Activated CD4-positive, alpha-beta T cell treated with anti-CD3 and anti-CD28 coated beads for 36 hours (primary cell): ENCODE measurements at places on chromosomes 3 and 15. TPM values are rescaled to one million over a fixed set of nuclear protein-coding genes. Genes with fewer than 3 reads are reported as not detected.

- H3K4me3 ChIP-seq = no peak overlapping the region
- no peak overlapping the region for H3K27ac ChIP-seq
- no peak for DNase-seq
- H3K4me1 ChIP-seq = no peaks in the 10 kb centered on the region
- no peaks in the 10 kb centered on the region for H3K27me3 ChIP-seq
- no peaks in the 10 kb centered on the region for H3K36me3 ChIP-seq
These were observed 695.2 kb downstream of the TUSC7 start for GRCh38 chr3:117404730-117405129.

DNA sequence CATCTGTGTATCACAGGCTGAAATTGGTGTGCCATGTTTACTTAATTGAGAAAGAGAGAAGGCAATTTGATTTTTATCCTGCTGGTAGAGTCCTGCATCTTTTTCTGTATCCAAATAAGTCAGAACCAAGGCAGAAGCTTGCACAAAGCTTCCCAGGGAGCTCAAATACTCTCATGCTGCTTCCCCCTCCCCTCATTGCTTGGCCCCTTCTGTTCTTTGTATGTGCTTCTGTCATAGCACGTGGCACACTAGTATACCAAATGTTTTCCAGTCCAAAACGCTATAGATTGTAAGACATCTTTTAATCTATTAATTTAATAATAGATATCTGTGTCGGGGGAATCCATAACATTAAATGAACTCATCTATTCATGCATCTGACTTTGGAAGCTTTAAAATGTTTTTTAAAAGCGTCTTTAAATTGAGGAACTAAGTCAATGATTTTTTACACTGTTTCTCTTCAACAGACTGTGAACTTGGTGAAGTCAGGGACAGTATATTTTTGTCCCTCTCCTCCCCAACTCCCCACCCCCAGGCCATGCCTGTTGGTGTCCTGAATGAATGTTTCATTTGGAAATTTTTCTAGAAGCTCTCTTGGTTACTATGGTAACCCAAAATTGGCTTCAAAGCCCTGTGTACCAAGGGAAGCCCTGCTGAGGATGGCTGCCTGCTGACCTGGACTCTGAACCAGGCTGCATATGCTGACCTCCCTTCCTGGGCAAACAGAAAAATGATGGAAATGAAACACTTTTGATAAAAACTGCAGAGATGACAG, 26.2 kb upstream of the SLC35G2 start:
- H3K4me1 ChIP-seq = no peaks in the 10 kb centered on the region
- H3K27me3 ChIP-seq = peaks cover 7% of the 10 kb centered on the region
- no peak for DNase-seq
- no peak overlapping the region for H3K27ac ChIP-seq

- no peaks in the 10 kb centered on the region for H3K36me3 ChIP-seq
- H3K4me3 ChIP-seq = no peak overlapping the region
- DNase-seq = no peak
- H3K27me3 ChIP-seq = peaks cover 7% of the 10 kb centered on the region
- no peaks in the 10 kb centered on the region for H3K4me1 ChIP-seq
These were observed 648.7 kb upstream of the CCDC54 start for GRCh38 chr3:106728315-106729098.

DNA sequence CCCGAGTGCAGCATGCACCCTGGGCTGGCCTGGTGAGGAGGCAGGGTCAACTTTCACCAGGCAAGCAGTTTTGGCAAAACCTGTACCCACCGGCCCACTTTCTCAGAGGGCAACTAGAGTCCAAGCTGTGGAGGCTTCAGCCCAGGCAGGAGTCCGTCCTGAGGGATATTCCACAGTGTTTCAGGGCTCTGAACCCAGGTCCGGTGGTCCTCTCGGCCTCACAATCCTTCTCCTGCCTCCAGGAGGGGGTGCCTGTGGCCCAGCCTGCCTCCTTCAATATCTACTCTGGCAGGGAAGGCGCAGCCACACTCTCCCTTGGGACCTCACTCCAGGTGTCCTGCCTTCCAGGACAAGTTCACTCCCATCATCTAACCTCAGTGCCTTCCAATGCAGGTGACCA, 3.9 kb downstream of the PLA2G4E start:
- no peak overlapping the region for H3K4me3 ChIP-seq
- no peak overlapping the region for H3K27ac ChIP-seq
- no peaks in the 10 kb centered on the region for H3K36me3 ChIP-seq
- no peaks in the 10 kb centered on the region for H3K27me3 ChIP-seq
- DNase-seq = no peak
- no peaks in the 10 kb centered on the region for H3K4me1 ChIP-seq

GRCh38 chr3:187741403-187742350, 3.6 kb downstream of the BCL6 start:
- no peaks in the 10 kb centered on the region for H3K27me3 ChIP-seq
- H3K36me3 ChIP-seq = peaks cover 21% of the 10 kb centered on the region
- H3K27ac ChIP-seq = peak overlapping the region; percentile 99
- H3K4me3 ChIP-seq = peak overlapping the region; percentile 91
- H3K4me1 ChIP-seq = peaks cover 43% of the 10 kb centered on the region

DNA sequence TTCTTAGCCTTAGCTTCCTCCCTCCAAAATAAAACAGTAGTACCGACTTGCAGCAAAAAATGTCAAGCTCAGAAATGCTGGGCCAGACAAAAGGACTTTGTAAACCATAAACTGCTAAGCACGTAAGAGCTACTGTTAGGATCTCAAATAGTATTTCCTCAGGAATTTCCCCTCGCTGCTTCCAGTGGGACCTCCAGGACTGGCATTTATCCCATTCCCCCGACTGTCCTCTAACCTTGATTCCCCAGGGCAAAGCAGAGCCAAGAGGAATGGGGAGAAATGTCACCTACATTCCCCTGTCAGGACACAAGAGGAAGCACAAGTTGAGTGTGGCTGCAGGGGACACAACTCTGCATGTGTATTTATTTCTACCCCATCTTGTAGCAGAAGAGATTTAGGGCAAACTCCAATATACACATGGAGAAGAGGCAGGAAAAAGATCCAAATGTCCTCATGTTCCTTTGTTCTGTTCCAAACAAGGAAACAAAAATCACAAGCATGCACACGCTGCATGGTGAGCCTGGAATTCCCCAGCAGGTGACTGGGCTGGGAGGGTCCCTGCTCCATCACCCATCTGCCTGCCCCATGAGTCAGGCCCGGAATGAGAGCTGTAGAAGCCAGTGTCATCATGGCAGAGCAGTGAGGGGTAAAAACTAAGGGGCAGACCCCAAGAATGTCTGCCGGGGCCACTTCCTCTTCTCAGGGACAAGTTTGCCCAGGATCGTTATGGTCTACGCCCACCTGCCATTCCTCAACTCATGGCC, 4.2 kb downstream of the STOML1 start:
- H3K36me3 ChIP-seq = peaks cover 8% of the 10 kb centered on the region
- no peak overlapping the region for H3K4me3 ChIP-seq
- no peak for DNase-seq
- peaks cover 24% of the 10 kb centered on the region for H3K4me1 ChIP-seq

- peaks cover 9% of the 10 kb centered on the region for H3K4me1 ChIP-seq
- no peak for DNase-seq
- no peak overlapping the region for H3K27ac ChIP-seq
- peaks cover 60% of the 10 kb centered on the region for H3K27me3 ChIP-seq
- no peaks in the 10 kb centered on the region for H3K36me3 ChIP-seq
- H3K4me3 ChIP-seq = no peak overlapping the region
These were observed 660 bp downstream of the CCK start for GRCh38 chr3:42265059-42265991.

GRCh38 chr3:146800484-146800883, 195.3 kb upstream of the PLSCR5 start:
- no peak overlapping the region for H3K27ac ChIP-seq
- H3K36me3 ChIP-seq = no peaks in the 10 kb centered on the region
- H3K27me3 ChIP-seq = no peaks in the 10 kb centered on the region
- no peak overlapping the region for H3K4me3 ChIP-seq

GRCh38 chr3:69420781-69421520, 35.1 kb upstream of the FRMD4B start:
- no peak overlapping the region for H3K4me3 ChIP-seq
- H3K36me3 ChIP-seq = no peaks in the 10 kb centered on the region
- no peak for DNase-seq
- H3K27ac ChIP-seq = no peak overlapping the region

DNA sequence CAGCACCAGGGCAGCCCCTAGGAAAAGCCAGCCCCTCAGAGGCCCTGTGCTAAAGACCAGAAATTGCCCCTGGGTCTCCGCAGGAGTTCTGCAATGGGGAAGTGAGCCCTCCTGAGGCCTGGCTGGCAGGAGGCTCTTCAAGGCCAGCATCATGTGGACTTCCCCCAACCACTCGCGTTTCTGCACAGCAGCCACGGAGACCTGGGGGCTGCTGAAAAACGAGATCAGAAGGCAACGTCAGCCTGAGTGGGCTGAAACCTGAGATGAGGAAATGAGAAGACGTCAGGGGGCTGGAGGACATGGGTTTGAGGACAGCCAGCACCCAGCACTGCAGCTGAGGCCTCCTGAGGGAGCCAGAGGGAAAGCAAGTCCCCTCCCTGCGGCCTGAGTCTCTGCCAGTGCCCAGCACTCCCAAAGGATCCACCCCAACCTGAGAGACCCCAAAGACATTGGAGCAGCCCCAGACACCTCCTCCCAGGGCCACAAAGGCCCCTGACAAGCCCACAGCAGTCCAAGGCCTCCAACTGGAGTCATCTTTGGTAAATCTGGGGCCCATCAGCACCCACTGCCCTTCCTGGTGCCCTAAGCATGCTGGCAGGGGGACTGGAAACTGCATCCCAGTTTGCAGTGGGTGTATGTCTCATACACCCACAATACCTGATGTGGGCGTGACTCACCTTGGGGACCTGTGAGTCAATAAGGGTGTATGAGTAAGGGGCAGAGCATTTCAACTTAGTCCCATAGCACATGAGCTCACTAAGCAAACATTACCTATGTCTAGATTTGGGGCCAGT, 29.2 kb upstream of the CYP11A1 start:
- no peaks in the 10 kb centered on the region for H3K27me3 ChIP-seq
- H3K36me3 ChIP-seq = no peaks in the 10 kb centered on the region
- peak; percentile 83 for DNase-seq
- H3K4me3 ChIP-seq = peak overlapping the region; percentile 18
- peaks cover 92% of the 10 kb centered on the region for H3K4me1 ChIP-seq
- peak overlapping the region; percentile 98 for H3K27ac ChIP-seq

DNA sequence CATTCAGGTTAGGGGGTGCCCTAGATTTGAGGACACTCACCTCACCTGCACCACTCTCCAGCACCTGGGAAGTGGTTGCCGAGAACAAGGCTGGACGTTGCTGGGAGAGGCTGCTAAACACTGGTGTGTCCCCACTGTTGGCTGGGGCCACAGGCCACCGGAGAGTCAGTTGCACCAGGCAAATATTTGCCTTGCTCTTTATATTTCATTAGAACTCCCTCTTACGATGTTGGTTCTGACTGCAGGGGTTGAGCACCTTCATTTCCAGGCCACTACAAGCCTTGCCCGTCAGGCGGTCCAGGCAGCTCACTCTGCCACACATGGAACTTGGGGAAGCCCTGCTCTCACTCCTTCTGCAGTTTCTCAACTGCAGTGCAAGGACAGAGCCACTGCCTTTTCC, 30.7 kb downstream of the HCN4 start:
- H3K27ac ChIP-seq = no peak overlapping the region
- H3K4me3 ChIP-seq = no peak overlapping the region
- no peaks in the 10 kb centered on the region for H3K36me3 ChIP-seq
- H3K27me3 ChIP-seq = peaks cover 2% of the 10 kb centered on the region
- no peaks in the 10 kb centered on the region for H3K4me1 ChIP-seq
- DNase-seq = no peak

DNA sequence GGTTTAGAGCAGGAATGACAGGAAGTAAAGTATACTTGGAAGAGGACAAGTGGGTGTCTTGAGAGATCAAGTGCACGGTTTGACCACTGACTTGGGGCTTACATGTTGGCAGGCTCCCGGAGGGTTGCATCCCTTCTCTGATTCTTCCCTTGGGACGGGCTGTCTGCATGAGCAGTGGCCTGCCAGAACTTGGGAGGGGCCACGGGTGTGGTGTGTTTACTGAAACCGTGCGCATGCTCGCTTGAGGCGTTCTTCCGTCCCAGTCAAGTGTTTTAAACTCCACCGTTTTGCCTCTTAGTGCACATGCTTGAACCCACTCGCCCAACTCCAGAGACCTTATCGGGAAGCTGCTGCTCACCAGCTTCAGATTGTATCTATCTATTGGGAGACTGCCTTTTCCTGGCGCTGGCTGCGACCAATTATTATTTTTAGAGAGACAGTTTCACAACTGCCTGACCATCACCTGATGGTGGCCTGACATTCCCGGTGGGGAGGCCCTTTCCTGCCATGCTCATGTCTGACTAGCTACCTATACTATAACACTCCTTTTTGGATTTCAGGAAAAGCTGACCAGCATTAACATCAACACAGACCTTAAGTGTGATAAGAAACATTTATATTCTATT, 14.9 kb upstream of the C3orf22 start:
- H3K4me1 ChIP-seq = no peaks in the 10 kb centered on the region
- no peak overlapping the region for H3K27ac ChIP-seq
- H3K4me3 ChIP-seq = no peak overlapping the region
- peaks cover 4% of the 10 kb centered on the region for H3K27me3 ChIP-seq
- DNase-seq = no peak
- no peaks in the 10 kb centered on the region for H3K36me3 ChIP-seq

DNA sequence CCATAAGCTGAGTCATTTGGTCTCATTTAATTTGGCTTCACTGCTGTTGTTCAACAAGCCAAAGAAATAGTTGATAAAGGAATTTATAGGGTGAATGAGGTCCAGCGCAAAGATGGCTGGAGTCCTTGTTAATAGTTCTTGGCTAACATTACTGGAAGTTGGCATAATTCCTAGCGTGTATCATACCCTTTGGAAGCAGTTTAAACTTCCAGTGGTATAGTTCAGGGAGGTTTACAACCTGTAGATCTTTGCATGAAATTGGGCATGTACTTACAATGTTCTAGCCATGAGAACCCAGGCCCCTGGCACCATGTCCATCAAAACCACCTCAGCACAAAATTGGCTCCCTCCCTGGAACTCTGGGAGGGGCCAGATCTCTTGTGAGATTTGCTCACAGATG, 380.8 kb downstream of the LRTM1 start:
- H3K4me3 ChIP-seq = no peak overlapping the region
- no peaks in the 10 kb centered on the region for H3K4me1 ChIP-seq
- DNase-seq = no peak
- no peaks in the 10 kb centered on the region for H3K36me3 ChIP-seq

- H3K4me3 ChIP-seq = no peak overlapping the region
- no peak overlapping the region for H3K27ac ChIP-seq
- no peak for DNase-seq
- H3K27me3 ChIP-seq = peaks cover 9% of the 10 kb centered on the region
- no peaks in the 10 kb centered on the region for H3K36me3 ChIP-seq
- no peaks in the 10 kb centered on the region for H3K4me1 ChIP-seq
These were observed 86.9 kb downstream of the ASB7 start for GRCh38 chr15:100689131-100689899.

DNA sequence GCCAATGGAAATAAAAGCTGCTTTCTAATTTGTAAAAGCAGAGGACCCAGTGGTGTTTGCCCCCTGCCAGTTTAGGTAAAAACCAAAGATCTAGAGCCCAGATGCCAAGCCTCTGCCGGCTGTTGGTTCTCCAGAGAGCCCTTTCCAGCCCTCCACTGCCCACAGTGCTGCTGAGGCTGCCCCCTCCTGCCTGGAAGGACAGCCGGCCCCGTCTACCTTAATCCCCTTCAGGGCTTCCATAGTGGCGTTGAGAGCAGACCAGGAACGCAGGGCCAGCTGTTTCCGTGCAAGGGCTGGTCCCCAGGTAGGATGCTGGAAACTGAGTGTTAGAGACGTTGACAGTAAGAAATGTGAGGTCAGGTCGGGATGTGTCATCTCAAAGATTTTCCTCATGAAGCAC, 6.9 kb downstream of the ST8SIA2 start:
- H3K36me3 ChIP-seq = no peaks in the 10 kb centered on the region
- H3K4me1 ChIP-seq = no peaks in the 10 kb centered on the region
- no peak overlapping the region for H3K27ac ChIP-seq
- H3K4me3 ChIP-seq = no peak overlapping the region
- H3K27me3 ChIP-seq = peaks cover 15% of the 10 kb centered on the region

DUOXA2 gene
- not detected for total RNA-seq

PSMA4 gene
- total RNA-seq = 273 TPM

SCN11A gene
- 0.09 TPM for total RNA-seq

PPARG gene
- total RNA-seq = 1.1 TPM

ECE2 gene
- total RNA-seq = not detected

UROC1 gene
- total RNA-seq = not detected

COL6A5 gene
- total RNA-seq = not detected
